ENCODE measurements at places on chromosomes 3 and 15.

GRCh38 chr3:47586746-47587145, 8.1 kb upstream of the CSPG5 start:
- DNase-seq, result no peak

DNA sequence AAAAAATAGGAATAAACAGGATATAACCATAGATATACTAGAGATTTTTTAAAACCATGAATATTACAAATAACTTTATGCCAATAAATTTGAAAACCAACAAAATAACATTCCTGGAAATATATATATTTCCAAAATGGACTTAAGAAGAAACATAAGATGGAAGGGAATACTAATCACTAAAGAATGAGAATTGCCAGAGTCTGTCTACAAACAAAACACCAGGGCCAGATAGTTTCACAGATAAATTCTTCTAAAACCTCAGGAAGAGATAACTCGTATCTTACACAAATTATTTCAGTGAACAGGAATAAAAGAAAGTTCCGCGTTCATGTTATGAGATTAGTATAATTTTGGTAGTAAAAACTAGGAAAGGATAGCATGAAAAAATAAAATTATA, 107.3 kb downstream of the HERC1 start:
- no peak for DNase-seq

GRCh38 chr15:55829826-55830225, 86.9 kb upstream of the PRTG start:
- no peak for DNase-seq

GRCh38 chr15:65384895-65385869, 7.4 kb upstream of the IGDCC3 start:
- peak; percentile 71 for DNase-seq

DNA sequence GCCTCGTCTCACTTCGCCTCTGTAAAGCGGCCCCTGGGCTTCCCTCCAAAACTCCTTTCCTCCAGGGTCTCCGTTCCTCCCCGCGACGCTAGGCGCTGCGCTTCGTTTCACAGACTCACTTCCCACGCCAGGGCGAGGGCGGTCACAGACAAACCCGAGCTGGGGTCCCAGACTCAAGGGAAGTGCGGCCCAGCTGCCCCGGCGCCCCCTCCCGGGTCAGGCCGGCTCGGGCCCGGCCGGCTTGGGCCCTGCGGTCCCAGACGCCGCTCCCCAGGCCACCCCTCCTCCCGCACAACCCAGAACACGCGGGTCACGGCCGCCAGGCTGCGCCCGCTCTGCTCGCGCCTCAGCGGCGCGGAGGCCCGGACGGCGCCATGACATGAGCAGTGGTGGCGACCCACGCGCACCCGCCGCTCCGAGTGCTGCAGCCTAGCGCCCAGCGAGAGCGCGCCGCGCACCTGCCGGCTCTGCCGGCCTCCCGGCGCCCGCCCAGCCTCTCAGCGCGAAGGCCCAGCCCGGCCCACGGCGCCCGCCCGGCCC, 547 bp downstream of the NUP210 start:
- DNase-seq, result no peak

DNA sequence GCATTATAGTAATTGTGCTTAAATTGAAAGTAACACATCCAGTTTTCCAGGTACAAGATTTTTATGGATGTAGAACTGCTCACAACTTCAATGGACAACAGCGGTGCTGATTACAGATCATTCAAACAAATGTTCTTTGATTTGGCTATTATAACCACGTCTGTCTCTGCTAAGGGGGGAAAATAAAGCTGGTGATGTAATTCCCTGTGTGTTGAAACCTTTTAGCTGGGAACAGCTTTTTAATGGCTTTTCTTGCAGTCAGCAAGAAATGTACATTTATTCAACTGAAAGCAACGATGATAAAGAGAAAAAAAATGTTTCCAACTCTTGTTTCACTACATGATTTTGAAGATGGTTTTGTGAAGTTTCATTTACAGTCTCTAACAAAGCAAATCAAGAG, 431.9 kb upstream of the AGTR1 start:
- no peak for DNase-seq

GRCh38 chr3:153172796-153173757, 11.1 kb downstream of the RAP2B start:
- no peak for DNase-seq

GRCh38 chr3:56887402-56888025, 85.8 kb upstream of the ARHGEF3 start:
- DNase-seq, result no peak
